Activated T-cell treated with anti-CD3 and anti-CD28 coated beads for 24 hours (primary cell): ENCODE measurements at places on chromosomes 7 and 10.

- DNase-seq = no peak
Measured at GRCh38 chr10:75582102-75582501, 150.7 kb downstream of the LRMDA start.

DNA sequence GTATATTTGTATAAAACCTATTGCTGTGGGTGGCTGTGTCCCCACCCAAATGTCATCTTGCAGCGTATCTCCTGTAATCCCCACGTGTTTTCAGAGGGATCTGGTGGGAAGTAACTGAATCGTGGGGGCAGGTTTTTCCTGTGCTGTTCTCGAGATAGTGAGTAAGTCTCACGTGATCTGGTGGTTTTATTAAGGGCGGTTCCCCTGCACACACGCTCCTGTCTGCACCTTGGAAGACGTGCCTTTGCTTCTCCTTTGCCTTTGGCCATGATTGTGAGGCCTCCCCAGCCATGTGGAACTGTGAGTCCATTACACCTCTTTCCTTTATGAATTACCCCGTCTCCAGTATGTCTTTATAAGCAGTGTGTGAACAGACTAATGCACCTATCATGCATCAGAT is 97.6 kb downstream of the DYNC2I1 start:
- no peak for DNase-seq

DNA sequence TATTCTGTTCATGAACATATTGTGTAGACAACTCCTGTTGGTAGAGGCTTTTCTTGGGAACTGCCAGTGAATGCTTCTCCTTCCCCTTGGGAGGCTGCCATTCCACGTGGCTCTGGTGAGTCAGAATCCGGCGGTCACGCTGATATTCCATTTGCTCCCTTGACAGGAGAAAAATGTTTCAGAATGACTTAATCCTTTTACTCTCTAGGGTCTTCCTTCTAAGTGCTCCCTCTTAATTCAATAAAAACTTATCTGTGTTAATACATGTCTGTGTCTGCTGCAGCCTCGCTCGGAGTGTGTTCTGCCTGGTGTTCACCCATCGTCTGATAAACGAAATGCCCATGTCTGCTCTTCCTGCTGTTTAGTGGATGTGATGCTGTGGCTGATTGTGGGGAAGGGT is 278.6 kb downstream of the ARHGAP12 start:
- no peak for DNase-seq

GRCh38 chr10:27792216-27792615 is 46.6 kb upstream of the MKX start:
- no peak for DNase-seq

GRCh38 chr10:130758529-130758928 is 553.0 kb downstream of the TCERG1L start:
- DNase-seq = no peak

DNA sequence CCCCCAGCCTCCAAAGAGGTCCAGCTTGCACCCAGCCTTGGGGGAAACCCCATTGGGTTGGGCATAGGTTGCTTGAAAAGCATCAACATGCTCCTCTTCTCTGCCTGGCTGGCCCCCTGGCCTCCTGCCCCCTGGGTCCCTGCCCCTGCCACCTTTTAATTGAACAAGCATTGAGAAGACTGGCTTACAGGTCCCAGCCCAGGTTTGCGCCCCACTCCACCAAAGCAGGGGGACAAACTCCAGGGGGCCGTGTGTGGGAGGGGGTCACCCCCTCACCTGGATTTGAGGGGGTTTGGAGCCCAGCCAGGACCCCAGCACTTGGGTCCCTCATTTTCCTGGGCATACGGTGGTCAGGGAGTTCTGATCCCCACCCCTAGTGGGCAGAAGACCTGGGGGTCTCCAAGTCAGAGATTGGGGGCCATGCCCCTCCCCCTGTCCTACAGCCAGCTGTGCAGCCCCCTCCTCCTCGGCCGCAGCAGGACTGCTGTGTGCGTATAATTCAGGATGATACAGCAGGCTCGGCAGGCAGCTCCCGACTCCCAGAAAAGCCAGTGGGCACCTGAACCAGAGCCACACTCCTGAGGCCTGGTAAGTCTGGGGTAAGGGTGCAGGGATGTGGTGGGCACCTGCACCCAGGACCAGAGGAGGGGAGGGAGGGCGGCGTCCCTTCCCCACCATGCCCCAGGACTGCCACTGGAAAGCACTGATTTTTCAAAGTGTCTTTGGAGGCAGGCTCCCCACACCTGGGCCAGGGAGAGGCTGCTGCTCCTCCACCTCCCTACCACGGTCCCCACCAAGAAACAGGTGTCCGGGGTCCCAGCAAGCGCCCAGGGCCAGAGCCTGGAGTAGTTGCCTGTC is 1.7 kb downstream of the ELFN1 start:
- no peak for DNase-seq

- no peak for DNase-seq
Measured at GRCh38 chr7:129258649-129259389, 34.0 kb downstream of the AHCYL2 start.

DNA sequence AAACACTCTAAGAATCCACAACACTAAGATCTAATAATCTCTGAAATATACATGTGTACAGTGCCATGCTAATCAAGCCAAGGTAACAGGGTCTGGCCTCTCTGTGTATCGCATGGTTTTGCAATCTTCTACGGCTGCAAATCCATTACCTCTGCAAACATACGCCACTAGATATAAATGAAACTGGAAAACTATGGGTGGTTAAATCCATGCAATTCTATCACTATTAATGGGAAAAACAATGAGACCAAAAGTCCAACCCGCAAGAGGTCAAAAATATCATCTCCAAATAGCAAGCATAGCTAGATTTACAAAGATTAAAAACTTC is 23.0 kb downstream of the SGCE start:
- DNase-seq = no peak

GRCh38 chr7:21616796-21617436 is 74.1 kb downstream of the DNAH11 start:
- DNase-seq = no peak

DNA sequence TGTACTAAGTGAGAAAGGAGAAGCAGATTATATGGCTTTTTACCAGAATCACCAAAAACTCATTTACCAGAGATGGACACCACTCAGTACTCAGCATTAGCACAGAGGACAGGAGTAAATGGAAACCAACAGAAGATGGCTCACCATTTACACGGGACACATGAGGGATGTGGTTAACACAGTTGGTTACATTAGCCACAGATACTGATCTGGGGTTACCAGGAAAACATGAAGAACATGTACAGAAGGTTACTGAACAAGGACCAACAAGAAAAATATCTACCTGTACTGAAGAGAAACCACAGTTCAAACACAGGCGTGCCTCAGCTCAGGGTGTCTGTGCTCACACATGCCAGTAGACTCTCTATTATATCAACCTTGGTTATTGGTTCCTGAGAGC is 1285.8 kb upstream of the SORCS1 start:
- no peak for DNase-seq

DNA sequence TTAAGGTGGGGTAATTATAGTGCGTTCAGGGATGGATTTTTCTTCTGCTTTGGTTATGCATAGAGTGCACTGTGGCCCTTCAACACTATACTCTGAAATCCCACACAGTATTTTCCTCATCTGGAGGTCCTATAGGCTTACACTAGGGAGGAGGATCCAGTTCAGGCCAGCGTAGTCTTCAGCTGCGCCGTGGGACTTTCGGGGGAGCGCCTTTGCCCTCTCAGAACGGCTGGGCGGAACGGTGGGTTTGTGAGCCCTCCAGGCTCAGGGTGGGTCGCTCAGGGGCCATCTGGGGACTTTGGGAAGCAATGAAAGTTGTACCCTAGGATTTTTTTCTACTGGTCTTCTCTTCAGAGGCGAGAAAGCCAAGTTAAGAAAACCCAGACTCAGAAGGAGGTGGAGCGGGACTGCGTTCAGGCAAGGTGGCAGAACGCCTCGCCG is 652 bp upstream of the VPS26A start:
- DNase-seq = no peak

GRCh38 chr7:68148440-68148839 is 1151.8 kb downstream of the TYW1 start:
- DNase-seq = no peak

- peak; percentile 54 for DNase-seq
Measured at GRCh38 chr10:124722798-124723783, 21.1 kb downstream of the FAM53B start.

- no peak for DNase-seq
Measured at GRCh38 chr10:80457554-80458262, 3.6 kb downstream of the TSPAN14 start.

GRCh38 chr7:24812305-24812945 is 55.2 kb upstream of the GSDME start:
- DNase-seq = peak; percentile 23

- DNase-seq = no peak
Measured at GRCh38 chr10:112208292-112208691, 24.7 kb upstream of the GPAM start.

- no peak for DNase-seq
Measured at GRCh38 chr7:65390588-65390987, 16.9 kb downstream of the ZNF92 start.
